ENCODE measurements at places on chromosomes 12 and 14.

GRCh38 chr12:8819666-8819980 lies 2.8 kb upstream of the A2ML1 start:
- no peak for DNase-seq

- DNase-seq = no peak
Observed at GRCh38 chr12:122045262-122045661, 23.6 kb downstream of the BCL7A start.

DNA sequence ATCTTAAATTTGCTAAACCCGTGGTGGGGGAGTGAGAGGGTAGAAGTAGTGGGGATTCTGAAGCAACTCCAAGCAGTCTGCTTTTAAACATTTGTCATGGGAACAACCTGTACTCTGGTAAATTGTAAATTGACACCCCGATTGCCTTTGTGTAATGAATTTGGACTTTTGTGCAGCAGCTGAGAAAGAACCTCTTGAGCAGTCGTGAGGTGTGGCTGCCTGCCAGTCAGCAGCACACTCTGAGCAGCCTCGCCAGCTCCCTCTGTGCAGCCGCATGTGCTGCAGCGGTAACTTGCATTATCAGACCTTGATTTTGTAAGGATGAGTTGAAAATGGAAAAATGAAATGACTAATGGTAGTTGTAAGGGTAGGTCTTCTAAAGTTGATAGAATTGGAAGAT lies 74.3 kb downstream of the SUSD6 start:
- DNase-seq = no peak

- no peak for DNase-seq
Observed at GRCh38 chr14:38309522-38310277, 53.8 kb upstream of the CLEC14A start.

- no peak for DNase-seq
Observed at GRCh38 chr12:88552610-88553079, 27.6 kb downstream of the KITLG start.

DNA sequence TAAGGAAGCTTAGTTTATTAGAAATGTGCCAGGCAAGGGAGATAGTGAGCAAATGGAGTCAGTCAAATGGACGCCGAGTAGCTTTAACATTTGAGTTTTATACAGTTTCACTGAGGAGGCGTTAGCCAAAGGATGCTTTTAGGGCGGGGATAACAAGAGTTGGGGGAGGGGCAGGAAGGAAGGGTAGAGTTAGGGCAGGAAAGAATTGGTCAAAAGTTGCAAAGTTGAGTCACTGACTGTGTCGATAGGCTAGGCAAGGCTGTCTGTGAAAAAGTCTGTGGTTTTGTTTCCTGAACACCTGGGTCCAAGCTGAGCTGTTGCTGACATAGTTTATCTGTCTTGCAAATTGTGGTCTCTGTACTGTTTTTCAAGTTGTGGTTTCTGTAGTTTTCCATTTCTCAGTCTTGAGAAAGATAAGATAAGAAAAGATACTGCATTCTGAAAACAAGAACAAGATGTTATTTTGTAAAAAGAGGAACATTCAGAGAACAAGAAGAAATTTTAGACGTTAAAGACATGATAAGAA lies 62.6 kb upstream of the RESF1 start:
- DNase-seq = no peak
